ENCODE measurements at places on chromosomes 3 and 15.
A peak's percentile ranks its signal among the peaks of the same experiment; 100 is the strongest.

- DNase-seq = no peak
Measured at GRCh38 chr3:106172780-106173179, 304.0 kb upstream of the CBLB start.

GRCh38 chr3:48696601-48697000, 10.9 kb upstream of the NCKIPSD start:
- DNase-seq = no peak

DNA sequence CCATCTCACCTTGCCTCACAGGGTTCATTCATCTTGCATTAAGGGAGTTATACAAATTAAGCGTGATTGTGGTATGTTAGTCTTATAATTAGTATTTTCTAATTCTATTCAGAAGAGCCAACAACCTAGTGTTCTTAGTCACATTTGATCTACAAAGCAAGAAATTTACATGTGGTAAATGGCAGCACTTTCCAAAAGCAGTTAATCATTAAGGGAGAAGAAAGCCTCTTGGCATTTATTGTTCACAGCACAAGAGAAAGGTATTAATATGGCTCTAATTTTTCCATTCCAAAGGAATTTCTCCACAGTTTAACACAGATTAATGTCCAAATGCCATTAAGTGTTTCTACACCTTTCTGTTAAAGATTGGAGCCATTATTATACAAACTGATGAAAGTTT, 1077.1 kb downstream of the ZPLD1 start:
- no peak for DNase-seq

- DNase-seq = peak; percentile 39
Measured at GRCh38 chr15:72227192-72227586, 3.8 kb downstream of the PKM start.

GRCh38 chr3:73245459-73245858, 184.0 kb downstream of the EBLN2 start:
- no peak for DNase-seq

GRCh38 chr15:42048821-42049200, 28.0 kb upstream of the PLA2G4E start:
- DNase-seq = no peak

- DNase-seq = peak; percentile 2
Measured at GRCh38 chr3:142270407-142270806, 45.0 kb upstream of the GK5 start.

DNA sequence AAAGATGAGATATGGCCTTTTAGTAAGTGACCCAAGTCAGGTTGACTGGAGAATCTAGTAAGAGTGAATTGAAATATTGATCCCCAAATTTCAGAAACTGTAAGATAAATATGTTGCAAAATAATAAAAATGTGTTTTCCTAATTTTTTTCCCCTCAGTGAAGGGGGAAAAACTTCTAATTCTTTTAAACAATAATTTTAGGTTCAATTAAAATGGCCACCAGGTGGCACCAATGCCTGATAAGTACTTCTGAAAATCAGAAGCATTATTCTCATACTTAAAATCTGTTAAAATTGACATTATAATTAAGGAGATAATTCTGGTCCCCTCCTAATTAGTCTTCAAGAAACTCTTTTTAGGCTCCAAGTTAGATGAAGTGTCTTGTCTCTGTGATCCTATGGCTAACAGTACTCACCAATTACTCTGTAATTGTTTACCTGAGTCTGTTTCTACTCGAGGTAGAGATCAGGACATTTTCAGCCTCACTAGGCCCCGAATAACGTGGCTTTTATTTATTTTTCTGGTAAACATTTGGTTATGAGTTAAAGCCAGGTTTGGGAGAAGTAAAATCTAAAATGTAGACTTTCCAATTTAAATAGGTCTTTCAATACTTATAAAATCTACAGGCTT, 52.6 kb downstream of the NMD3 start:
- peak; percentile 34 for DNase-seq

GRCh38 chr3:4021162-4021561, 221.9 kb downstream of the LRRN1 start:
- no peak for DNase-seq

- DNase-seq = no peak
Measured at GRCh38 chr3:176692199-176692965, 504.9 kb downstream of the TBL1XR1 start.
